ENCODE measurements at places on chromosomes 16 and 17. TPM values are rescaled to one million over a fixed set of nuclear protein-coding genes. Genes with fewer than 3 reads are reported as not detected.

The MYO15A gene
- 0.25 TPM for total RNA-seq

The UTS2R gene
- 1.4 TPM for total RNA-seq

The RCVRN gene
- total RNA-seq = 0.47 TPM

The SAP30BP gene
- total RNA-seq = 47.2 TPM

The RNF222 gene
- not detected for total RNA-seq

The NACA2 gene
- total RNA-seq = not detected

The CLDN6 gene
- not detected for total RNA-seq

The PDIA2 gene
- 1.6 TPM for total RNA-seq

The IGF2BP1 gene
- not detected for total RNA-seq

DNA sequence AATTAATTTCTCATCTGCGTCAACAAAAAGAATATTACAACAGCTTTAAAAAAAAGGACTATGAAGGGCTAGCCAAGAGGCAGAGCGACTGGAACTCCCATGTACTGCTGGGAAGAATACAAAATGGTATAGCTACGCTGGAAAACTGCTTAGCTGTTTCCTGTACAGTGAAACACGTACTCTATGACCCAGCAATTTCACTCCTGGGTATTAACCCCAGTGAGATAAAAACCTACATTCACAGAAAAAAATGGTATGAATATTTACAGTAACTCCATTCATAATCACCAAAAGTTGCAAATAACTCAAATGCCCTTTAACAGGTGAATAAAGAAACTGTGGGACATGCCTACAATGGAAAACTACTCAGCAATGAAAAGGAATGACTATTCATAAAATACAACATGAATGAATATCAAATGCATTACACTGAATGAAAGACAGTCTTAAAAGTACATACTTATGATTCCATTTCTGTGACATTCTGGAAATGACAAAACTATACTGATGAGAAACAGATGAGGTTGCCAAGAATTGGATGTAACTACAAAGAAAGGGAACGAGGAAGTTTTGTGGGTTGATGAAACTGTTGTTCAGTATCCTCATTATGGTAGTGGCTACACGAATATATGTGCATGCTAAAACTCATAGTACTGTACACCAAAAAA lies 27.6 kb downstream of the CMTM4 start:
- no peak for DNase-seq

- DNase-seq = no peak
Observed at GRCh38 chr17:21517538-21518293, 141.6 kb downstream of the KCNJ12 start.

- no peak for DNase-seq
Observed at GRCh38 chr17:62757500-62757951, 50.6 kb downstream of the MARCHF10 start.

DNA sequence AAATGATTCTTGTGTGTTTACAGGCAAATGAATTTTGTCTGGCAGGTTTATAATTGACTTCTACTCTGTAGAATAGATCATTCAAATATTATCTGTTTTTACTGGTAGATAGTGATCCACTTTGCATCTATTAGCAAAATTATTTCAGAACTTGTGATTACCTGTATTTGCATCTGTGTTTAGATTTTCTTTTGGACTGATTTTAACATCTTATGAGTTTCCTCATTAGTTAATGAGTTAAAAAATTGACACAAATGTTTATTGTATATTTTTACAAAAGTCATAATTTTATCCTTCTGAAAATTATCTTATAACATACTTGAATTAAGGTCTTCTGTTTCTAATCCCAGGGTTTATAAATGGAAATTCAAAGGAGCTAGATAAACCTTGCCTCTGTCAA lies 132.0 kb upstream of the KCNJ16 start:
- no peak for DNase-seq

GRCh38 chr16:3952737-3953131 lies 72.2 kb upstream of the CREBBP start:
- DNase-seq = peak; percentile 87

GRCh38 chr16:29012913-29013553 lies 28.2 kb downstream of the LAT start:
- no peak for DNase-seq

- no peak for DNase-seq
Observed at GRCh38 chr16:56664506-56664905, 3.4 kb downstream of the MT1G start.

- no peak for DNase-seq
Observed at GRCh38 chr16:86405319-86405718, 105.0 kb upstream of the FOXF1 start.

GRCh38 chr16:84461029-84461412 lies 43.4 kb downstream of the MEAK7 start:
- no peak for DNase-seq

GRCh38 chr16:85142771-85143211 lies 30.5 kb upstream of the CIBAR2 start:
- DNase-seq = no peak

DNA sequence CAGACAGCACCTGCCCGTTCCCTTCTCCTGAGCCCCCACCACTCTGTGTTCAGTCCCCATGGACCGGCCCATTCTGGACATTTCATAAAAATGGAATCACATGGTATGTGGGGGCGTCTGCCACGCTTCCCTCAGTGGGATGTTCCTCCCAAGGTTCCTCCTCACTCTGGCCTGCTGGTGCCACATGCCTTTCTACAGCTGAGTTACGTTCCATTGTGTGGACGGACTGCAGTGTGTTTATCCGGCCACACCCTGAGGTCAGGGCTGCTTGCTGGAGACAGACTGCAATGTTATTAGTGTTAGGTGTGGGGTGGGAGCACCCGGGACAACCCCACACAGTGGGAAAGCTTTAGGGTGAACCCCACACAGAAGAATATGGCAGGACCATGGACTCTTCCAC lies 5.9 kb upstream of the AATK start:
- no peak for DNase-seq

DNA sequence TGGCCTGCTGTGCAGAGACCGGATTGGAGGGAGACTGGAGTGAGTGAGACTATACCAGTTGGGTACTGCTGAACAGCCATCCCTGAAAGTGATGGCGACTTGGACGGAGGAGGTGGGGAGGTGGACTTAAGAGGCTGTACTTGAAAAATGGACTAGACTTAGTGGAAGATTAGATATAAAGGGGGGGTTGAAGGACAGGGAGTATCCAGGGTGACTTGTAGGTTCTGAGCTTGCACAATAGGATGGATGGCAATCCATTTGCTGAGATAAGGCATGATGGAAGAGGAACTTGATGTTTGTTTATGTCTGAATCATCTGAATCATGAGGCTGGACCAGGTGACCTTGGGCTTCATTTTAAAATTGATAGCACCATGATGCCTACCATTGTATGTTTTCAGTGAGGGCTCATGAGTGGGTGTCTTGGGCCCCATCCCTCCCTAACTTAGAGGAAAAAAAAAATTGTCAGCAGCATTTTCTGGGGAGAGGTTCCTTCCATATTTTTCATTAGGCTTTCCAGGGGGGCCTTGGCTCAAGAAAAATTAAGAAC lies 41.2 kb downstream of the PRKCA start:
- no peak for DNase-seq

- DNase-seq = peak; percentile 41
Observed at GRCh38 chr16:57639172-57639887, 10.9 kb downstream of the ADGRG1 start.

DNA sequence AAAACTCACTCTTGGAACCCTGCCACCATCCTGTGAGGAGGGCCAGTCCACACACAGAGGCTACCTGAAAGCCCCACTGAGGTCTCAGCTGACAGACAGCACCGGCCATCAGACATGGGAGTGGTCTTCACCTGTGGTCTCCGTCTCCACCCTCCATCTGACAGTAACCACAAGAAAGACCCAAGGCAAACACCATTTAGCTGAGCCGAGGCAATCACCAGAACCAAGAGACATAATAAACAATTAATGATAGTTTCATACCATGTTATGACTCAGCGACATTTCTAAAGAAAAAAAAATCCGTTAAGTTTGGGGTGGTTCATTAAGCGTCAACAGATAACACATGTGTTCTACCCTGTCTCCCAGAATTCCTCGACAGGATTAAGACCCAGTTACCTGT lies 6.1 kb upstream of the EVPLL start:
- no peak for DNase-seq

GRCh38 chr17:19333132-19333440 lies 29.4 kb downstream of the B9D1 start:
- DNase-seq = no peak

DNA sequence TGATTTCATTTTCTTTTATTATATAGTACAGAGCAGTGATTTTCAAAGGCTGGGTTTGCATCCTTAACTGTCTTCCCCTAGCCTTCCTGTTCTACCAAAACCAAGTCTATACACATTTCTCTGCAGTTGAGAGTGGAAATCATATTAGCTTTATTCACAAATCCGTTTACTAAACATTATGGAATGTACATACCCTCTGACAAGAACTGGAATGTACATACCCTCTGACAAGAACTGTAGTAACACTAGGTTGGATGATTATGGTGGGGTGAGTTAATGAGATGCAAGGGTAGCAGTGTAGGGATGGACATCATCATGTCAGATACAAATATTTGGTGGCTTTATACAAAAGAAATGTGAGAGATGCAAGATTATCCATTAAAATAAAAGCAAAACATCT lies 154.8 kb downstream of the CYB561 start:
- DNase-seq = no peak

DNA sequence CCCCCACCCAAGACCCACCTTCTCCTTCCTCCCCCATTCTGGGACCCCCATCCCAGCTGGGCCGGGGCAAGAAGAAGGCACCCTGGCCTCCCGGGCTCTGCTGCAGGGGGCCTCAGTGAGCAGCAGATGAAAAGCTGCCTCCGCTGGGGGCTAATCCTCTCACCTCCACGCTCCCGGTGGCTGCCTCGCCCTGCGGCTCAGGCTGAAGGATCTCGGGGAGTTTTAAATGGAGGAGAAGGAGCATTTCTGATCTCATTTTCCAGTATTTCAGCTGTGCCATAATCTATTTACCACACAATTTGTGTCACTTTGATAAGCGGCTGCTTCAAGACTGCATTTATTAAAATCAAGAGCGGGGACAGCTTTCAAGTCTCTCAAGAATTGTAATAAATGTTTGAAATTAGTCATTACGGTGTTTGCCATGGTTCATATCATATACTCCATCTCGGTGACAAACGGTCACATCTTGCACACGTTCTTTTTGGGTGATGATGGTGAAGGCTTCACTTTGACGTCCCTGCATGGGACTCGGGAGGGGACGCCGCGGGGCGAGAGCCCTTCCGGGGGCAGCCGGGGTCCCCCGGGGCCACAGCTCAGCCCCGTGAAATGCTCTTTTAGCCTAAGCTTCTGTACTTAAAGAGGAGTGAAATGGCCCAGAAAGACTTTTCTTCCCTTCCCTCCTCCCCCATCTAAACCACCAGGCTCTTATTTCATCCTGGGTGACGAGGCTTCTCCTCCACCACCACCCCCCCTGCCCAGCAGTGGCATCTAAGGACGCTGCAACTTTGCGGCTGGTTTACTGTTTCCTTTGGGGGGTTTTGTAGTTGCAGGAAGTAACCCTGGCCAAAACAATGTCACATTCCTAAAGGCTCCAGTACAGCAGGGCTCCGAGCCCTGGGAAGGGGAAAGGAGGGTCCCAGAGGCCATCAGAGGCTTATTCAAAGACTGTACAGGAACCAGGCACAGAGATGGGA lies 313.1 kb upstream of the TNRC6C start:
- DNase-seq = no peak

DNA sequence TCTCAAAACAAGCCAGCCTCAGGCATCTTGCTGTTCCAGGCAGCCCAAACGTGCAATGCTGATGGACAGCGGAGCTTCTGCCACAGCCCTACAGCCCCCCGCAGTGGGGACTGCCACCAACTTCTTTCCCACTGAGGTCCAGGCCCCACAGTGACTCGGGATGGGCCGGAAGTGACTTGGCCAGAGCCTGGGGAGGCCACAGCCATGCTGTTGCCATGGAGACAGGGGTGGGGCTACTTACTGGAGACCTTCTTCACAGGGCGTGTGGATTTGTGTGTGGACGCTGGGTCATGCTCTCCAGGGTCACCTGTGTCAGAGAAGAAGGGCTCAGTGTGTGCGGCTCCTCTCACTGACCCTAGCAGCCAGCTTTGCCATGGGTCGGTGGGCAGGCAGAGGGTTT lies 15.0 kb downstream of the TRIM25 start:
- DNase-seq = no peak

GRCh38 chr16:87554754-87555427 lies 47.4 kb upstream of the JPH3 start:
- DNase-seq = no peak

- no peak for DNase-seq
Observed at GRCh38 chr16:79621027-79621426, 20.5 kb upstream of the MAF start.

GRCh38 chr17:45345554-45346215 lies 28.9 kb upstream of the MAP3K14 start:
- no peak for DNase-seq

DNA sequence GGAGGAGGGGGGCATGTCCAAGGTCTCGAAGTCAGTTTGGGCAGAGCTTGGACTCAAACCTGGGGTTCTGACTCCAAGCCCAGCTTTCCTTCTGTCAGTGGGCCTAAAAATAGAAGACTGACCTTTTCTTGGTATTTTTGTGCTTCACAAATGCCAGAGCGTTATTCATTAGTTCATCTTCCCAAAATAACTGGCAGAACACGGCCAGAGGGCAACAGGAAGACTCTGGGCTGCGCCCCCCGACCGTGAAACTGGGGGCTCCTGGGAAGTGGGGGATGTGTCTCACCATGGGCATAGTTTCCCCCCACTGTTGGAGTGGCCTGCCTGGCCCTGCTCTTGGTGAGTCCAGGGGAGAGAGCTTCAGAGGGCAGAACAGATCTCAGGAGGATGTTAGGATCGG lies 94.0 kb downstream of the SOCS1 start:
- no peak for DNase-seq

GRCh38 chr17:31328160-31328535 lies 6.7 kb upstream of the EVI2A start:
- no peak for DNase-seq

GRCh38 chr16:53433509-53433908 lies 762 bp upstream of the RBL2 start:
- DNase-seq = no peak

- DNase-seq = no peak
Observed at GRCh38 chr16:57388359-57389086, 16.0 kb upstream of the CCL17 start.

- no peak for DNase-seq
Observed at GRCh38 chr16:49755313-49755620, 100.6 kb downstream of the ZNF423 start.

- DNase-seq = no peak
Observed at GRCh38 chr17:58289869-58290268, 9.1 kb upstream of the MPO start.
